ENCODE measurements at places on chromosomes 11 and 22. TPM values are rescaled to one million over a fixed set of nuclear protein-coding genes. Genes with fewer than 3 reads are reported as not detected.

Gene MOGAT2
- not detected for total RNA-seq

Gene GRIA4
- total RNA-seq = not detected

Gene NR1H3
- 8.7 TPM for total RNA-seq

Gene TTLL1
- total RNA-seq = 2.7 TPM

DNA sequence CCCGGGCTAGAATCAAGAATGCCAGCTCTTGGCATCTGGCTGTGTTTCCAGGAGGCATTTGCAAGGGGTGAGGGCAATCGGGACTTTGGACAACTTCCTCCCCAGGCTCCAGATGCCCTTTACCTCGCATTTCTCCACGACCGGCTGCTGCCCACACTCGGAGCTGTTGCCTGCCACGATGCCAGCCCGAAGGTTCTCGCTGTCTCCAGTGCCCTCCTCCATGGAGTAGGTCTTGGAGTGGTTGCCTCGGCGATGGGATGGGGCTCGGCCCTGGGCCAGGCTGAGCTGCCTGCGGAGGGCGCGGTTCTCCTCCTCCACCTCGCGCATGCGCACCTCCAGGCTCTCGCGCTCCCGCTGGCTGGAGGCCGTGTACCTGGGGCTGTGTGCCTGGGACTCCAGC, 270.0 kb downstream of the LARGE1 start:
- no peak for DNase-seq

DNA sequence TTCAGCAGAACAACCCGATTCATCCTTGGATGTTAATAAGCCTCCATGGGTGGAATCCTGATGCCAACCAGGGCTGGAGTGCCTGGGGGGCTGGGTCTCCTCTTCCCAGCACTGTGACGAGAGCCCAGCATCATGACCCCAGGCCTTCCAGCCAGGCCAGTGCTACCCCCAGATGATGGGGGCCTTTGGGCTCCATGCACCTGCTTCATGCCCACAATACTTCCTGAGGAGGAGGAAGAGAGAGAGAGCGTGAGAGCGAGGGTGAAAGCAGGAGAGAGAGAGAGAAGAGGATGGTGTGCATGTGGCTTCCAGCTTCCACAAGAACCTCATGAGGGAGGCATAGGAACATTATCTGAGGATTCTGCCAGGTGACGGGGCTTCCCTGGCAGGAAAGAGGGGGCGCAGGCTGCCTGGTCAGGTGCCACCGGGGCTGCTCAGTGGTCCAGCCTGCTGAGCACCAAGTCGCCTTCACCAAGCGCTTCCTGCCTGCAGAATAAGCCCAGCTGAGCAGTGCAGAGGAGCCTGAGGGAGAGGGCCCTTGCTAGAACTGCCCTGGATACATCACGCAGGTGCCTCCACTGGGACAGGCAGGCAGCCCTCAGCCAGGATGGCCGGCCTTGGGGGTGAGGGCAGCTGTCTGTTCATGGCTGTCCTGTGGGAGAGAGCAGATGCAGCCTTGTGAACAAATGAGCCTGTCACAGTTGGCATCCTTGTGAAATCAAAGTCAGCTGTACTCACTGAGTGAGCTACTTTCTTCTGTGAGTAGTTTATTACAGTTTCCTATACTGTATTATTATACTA, 243.3 kb upstream of the B3GAT1 start:
- no peak for DNase-seq

DNA sequence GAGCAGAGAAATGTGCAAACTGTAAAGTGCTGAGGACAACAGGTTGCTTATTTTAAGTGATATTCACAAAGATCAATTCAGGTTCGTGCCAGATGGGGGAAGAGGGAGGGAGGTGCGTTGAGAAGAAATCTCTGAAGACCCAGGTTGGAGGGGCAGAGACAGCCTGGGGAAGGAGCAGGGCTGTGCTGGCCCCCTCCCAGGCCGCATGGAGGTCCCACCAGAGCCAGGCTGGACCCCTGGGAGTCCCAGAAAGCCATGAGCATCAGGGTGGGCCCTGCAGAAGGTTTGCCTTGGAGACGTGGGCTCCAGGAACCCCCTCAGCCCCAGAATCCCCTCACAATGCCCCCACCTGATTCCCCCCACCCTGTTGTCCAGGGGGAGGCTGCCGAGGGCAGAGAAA, 47.4 kb downstream of the IGLL1 start:
- no peak for DNase-seq

DNA sequence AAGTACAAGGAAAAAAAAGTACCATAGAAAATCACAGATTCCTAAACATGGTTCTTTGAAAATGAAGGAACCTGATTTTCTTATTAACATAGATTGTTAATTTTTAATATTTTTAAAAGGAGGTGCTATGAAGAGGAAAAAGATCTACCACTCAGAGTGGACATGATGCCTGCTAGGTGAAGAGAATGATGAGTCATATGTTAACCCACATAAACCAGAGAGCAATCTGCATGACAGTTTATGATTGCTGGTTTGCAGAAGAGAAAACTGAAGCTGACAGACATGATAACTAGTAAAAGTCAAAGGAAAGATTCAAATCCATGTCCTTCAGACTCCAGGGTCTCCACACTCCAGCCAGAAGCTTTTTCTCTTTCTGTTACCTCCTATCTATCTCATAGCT, 1231.7 kb downstream of the LRRC4C start:
- DNase-seq = no peak

DNA sequence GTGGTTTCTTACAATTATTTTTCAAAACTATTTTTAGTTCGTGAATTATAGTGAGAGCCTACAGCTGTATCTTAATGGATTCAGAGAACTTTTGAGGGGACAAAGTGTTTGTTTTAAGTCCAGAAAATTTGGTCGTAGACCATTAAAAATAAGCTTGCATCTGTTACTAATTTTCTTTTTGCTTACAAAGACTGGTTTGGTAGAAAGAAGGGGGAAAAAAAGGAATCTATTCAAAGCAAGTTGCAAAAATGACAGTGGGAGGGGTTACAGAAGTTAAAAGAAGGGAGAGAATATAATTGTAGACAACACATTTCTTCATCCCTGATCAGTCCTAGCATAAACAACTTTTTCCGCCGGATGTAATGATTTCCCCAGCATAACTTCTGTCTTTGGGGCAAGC, 72.1 kb downstream of the AMOTL1 start:
- no peak for DNase-seq

GRCh38 chr11:75565221-75565814, 3.3 kb downstream of the SERPINH1 start:
- DNase-seq = no peak

DNA sequence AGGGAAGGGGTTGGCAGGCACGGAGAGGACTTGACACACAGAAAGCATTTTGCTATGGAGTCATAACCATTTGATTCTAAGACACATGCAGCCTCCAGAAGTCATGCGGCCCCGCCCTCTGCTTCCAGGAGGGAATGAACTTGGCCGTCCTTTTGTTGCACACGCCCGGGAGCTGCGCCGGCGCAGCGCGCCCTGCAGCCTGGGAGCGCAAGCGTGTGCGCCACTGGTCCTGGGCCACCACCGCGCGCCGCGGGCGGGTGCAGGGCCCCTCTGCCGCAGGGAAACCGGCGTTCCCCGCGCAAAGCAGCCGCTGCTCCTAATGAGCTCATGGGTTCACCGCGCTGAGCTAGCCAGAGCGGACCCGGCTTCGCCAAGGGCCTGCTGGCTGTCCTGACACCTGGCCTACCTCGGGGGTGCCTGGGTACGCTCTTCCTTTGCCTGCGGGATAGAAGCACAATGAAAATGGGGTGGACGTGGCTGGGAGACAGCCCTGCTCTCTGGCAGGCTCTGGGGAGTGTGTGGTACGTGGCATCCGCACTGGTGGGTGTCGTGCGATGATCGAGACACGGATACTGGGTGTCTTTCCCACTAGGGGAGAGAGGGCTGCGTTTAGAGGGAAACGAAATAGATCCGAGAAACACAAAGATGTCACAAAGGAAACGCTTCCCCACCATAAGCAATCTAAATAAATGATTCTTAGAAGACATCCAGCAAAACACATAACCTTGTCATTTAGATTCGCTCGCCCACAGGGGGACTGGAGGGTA, 669 bp downstream of the MICAL3 start:
- peak; percentile 62 for DNase-seq

- no peak for DNase-seq
Observed at GRCh38 chr11:81869351-81870065, 864.2 kb downstream of the FAM181B start.

GRCh38 chr11:120977266-120978137, 46.4 kb upstream of the TBCEL start:
- DNase-seq = no peak

DNA sequence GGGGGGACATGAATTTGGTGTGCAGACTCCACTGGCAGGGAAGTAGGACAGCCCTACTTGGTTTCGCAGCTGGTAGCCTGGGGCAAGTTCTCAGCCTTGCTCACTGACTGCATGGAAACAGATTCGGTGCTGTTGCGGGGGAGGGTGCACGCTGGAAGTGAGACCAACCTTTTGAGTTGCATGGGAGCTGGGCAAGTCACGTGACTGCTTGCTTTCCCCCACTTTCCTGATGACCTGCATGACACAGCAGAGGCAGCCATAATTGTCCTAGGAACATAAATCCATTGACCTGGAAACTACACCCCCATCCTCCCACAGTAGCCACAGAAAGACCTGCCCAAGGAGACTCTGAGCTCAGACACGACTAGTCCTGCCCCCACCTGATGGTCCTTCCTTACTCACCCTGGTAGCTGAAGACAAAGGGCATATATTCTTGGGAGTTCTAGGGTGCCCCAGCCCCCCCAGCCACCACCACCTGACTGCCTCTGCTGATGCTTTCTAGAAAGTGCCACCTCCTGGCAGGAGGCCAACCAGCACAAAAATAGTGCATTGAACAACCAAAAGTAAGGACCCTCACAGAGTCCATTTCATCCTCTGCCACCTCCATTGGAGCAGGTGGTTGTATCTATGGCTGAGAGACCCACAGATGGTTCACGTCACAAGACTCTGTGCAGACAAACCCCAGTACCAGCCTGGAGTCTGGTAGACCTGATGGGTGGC, 4.1 kb upstream of the HBG2 start:
- DNase-seq = no peak

DNA sequence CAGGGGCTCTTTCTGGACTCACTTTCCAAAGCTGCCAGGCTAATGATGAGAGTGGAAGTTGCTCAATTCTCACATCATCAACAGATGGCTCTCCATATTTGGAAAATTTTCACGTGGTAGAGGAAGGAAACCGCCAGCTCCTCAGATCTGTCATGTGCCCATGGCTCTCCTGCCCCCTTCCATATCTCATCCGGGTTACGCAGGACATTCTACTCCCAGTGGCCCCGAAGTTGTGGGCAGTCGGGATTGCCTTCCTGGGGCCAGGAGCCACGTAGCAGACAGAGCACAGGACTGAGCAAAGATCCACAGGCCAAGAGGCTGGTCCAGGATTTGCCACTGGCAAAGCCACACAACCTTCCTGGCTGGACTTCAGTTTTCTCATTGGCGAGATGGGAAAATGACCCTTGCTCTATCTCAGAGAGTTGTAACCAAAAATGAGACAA, 38.8 kb downstream of the RPUSD4 start:
- DNase-seq = no peak

DNA sequence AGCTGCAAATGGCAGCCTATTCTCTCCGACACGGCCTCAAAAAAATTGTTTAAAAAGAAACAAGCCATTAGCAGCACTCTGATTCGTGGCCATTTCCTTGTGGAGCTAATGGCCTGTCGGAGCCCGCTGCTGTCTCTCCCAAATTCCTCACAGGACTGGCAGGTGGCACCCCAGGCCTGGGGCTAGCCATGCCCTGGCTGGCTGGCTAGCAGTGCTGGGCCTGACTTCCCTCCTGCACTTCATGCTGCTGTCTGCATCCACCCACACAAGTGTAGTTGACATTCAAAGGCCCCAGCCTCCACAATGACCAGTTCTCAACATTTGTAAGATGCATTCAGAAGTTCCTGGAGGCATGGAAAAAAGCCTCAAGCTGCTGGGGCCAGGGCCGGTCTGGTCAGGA, 61.5 kb downstream of the SMCO4 start:
- DNase-seq = no peak

DNA sequence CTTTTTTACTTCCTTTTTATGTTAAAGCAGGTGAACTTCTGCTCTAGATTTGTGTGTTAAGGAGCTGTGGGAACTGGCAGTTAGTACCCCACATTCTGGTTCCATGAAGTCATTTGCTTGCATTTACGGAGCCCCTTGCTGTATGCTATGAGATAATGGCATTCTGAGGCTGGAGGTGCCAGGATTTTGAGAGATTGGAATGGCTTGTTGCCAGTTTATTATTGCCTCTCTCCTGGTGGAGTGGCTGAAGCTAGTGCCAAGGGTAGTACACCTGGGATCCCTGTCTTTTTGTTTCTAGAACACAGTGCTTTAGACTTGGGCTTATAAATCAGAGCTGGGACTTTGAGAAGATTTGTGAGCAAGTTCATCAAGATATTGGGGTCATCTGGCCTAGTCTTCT, 73.8 kb downstream of the STIM1 start:
- DNase-seq = no peak

DNA sequence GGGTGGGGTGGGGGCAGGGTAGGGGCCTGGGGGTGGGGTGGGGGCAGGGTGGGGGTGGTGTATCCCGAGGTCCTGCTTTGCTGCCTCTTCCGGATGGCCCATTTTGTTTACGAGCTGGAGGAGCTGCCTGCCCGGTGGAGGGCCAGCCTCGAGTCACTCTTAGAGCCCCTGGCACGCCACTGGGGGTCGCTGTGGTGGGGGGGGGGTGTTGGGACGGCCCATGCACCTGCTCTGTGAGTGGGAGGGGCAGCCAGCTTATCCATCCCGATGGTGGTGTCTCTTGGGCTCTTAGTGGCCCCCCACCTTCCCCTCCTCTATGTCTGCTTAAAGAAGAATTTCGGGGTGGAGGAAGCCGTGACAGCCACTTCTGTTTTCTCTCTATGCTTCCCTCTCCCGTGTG, 24.6 kb downstream of the MRGPRD start:
- no peak for DNase-seq

- DNase-seq = no peak
Observed at GRCh38 chr11:17564687-17565042, 17.6 kb downstream of the OTOG start.

- DNase-seq = no peak
Observed at GRCh38 chr22:20248461-20248978, 19.6 kb downstream of the RTN4R start.

GRCh38 chr11:123111465-123111864, 49.5 kb upstream of the HSPA8 start:
- peak; percentile 48 for DNase-seq

DNA sequence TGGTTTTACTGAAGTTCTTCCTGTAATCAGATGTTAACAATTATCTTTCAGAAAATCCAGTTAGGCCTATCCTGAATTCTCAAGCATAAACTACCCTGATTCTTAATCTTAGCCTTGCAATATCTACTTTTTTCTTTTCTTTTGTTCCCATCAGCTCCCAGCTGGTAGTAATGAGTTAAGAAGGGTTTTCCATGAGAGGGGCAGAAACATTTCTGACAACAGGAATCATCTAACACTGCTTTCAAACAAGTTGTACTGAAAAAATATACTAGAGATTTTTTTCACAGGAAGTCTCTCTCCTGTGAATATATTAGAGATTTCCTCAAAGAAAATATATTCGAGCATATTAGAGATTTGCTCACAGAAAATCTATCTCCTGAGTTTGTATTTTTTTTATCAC, 3.3 kb upstream of the TRIM6 start:
- no peak for DNase-seq
